NCI-H524 (cell line): ENCODE measurements at places on chromosomes 5 and 9.

GRCh38 chr5:71596169-71596568 is 9.0 kb downstream of the MCCC2 start:
- no peak for DNase-seq

DNA sequence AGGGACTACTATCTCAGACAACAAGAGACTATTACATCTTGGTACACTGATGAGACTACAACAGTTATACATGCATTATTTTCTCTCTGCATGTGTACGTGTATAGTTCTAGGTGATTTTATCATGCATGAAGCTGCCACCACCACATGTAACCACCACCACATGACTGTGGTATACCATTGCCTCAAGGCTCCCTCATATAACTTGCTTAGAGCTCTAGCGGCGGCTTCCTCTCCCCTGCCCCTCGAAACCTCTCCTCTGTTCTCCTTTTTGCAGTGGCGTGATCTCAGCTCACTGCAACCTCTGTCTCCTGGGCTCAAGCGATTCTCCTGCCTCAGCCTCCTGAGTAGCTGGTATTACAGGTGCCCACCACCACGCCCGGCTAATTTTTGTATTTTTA is 162.3 kb downstream of the AOPEP start:
- no peak for DNase-seq

GRCh38 chr5:150612905-150613670 is 27.4 kb upstream of the SYNPO start:
- no peak for DNase-seq

DNA sequence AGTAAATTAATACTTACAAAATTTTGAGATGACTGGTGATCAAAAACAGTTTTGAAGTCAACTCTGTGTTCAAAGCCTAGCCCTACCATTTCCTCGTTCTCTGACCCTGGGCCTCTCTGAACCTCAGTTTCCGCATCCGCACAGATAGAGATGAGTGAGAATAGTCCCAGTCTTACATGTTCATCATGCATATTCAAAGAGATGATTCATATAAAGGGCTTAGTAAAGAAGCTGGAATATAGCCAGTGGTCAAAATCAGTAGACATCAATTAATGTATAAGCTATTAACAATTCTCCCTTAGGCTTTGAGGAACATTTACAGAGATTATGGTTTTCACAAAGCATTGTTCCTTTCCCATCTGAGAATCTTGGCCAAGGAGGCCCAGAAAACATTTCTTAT is 250.6 kb downstream of the SPOCK1 start:
- DNase-seq: no peak

GRCh38 chr9:70564468-70565335 is 150.2 kb upstream of the KLF9 start:
- DNase-seq: no peak

GRCh38 chr5:36724467-36725332 is 118.3 kb downstream of the SLC1A3 start:
- no peak for DNase-seq

DNA sequence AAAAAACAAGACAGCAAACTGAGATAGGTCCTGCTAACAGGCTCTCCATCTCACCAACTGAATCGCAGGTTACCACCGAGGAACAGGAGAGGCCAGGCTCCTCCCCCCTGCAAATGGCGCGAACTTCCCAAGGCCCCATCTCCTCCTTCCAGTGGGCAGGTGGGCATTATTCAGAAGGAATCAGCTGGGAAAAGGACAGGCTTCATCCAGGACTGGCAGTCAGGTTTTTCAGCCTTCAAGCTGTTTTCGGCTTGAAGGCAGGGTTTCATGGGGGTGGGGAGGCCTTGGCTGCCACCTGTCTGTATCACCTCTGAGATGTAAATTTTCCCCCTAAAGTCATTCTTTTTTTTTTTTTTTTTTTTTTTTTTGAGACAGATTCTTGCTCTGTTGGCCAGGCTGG is 79.4 kb downstream of the SFXN1 start:
- DNase-seq: no peak

DNA sequence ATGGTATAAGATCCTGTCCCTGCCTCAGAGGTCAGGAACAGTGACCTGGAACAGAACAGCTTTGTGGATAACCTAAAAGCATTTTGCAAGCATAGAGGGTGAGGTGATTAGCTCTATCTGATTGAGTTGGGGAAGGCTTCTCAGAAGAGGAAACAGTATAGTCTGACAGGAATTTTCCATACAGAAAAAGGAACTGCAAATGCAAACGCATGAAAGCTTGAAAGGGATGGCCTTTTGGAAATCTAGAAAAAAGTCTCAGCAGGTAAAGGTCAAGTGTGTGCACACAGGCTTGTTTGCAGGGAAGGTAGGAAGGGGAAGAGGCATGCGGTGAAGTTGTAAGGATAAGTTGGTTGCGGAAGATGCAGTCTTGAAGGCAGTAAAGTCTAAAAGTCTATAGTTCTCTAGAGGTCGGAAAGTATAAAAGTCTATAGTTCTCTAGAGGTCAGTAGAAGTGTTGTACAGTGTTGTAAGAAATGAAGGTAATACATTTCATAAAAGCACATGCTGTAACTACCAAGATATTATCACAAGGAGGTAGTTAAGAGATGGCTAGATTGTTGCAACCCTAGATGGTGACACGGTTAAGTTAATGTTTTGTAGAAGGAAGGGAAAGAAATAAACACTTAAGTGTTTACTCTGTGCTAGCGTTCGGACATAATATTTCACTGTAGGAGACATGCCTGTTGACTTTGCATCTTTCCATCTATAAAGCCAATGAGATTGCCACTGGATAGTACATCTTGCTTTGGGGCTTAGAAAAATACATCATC is 16.7 kb upstream of the HSPB3 start:
- no peak for DNase-seq

GRCh38 chr5:56574778-56575177 is 240.6 kb upstream of the MAP3K1 start:
- DNase-seq: no peak

- no peak for DNase-seq
Measured at GRCh38 chr5:94347130-94347529, 271.3 kb downstream of the KIAA0825 start.
